ENCODE measurements at places on chromosomes 3 and 15.

GRCh38 chr15:59237119-59237855 lies 30.6 kb downstream of the LDHAL6B start:
- DNase-seq: no peak

DNA sequence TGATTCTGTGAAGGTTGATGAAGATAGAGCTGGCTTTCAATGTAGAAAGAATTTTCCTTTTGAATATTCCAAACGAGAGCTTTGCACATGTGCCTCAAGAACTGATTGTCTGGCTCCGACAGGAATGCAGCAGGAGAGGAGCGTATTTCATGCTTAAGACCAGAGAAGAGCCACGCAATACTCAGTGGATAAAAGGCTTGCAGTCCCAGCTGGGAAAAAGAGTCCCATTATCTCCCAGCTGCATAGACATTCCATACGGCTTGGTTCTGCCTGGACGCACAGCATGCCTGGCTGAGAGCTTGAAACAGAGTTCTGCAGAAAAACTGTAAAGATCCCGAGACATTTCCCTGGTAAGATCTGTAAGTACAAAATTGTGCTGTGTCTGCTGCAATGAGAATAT lies at the start of gene CNTN6:
Gene CNTN6, plus strand, starts transcription at position 254 of the 400 bp plus-strand sequence. CDS start 54,985 bp downstream, outside the sequence.
- no peak for DNase-seq

GRCh38 chr15:65331811-65332210 lies 27.3 kb downstream of the RNU5B-1 start:
- no peak for DNase-seq

- DNase-seq: no peak
Observed at GRCh38 chr3:138459619-138460535, 25.5 kb downstream of the ESYT3 start.

DNA sequence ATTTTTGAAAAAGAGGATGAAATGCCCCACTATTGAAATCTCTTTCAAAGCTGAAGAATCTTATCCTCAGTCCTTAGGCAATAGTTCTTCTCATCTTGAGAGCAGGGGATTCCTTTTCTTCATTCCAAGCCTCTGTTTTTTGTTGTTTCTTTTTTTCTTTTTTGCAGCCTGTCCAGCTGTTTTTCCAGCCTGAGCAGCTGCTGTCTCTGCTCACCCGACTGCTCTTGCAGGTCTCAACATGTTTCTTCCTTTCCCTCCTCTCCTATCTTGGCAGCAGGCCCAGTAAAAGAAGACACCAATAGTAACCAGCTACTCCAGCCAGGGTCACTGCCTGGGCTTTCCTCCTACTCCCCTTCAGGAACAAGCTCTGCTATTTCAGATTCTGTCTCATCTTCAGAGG lies 23.8 kb downstream of the MEX3B start:
- no peak for DNase-seq
